Fibroblast of lung (primary cell): ENCODE measurements at places on chromosomes 11 and 22. TPM values are rescaled to one million over a fixed set of nuclear protein-coding genes. Genes with fewer than 3 reads are reported as not detected.
A peak's percentile ranks its signal among the peaks of the same experiment; 100 is the strongest.

Gene MRGPRX4
- not detected in 2 replicates for total RNA-seq

Gene SYT7
- 9.2 and 25.9 TPM in 2 replicates for total RNA-seq

Gene IL18BP
- total RNA-seq, result 1.5 and 2.5 TPM in 2 replicates

Gene DTX4
- total RNA-seq, result 3.1 and 4.8 TPM in 2 replicates

Gene LMNTD2
- 0.17 and 0.26 TPM in 2 replicates for total RNA-seq

Gene OR5AN1
- total RNA-seq, result not detected in 2 replicates

Gene BAD
- 68.6 and 79.9 TPM in 2 replicates for total RNA-seq

Gene FIBIN
- total RNA-seq, result 89.8 and 112 TPM in 2 replicates

Gene HSPB2
- 2.1 and 2.8 TPM in 2 replicates for total RNA-seq

Gene IGLL1
- not detected in 2 replicates for total RNA-seq

Gene BDNF
- 6.4 and 16.7 TPM in 2 replicates for total RNA-seq

Gene TMEM41B
- total RNA-seq, result 48.8 and 59.1 TPM in 2 replicates

DNA sequence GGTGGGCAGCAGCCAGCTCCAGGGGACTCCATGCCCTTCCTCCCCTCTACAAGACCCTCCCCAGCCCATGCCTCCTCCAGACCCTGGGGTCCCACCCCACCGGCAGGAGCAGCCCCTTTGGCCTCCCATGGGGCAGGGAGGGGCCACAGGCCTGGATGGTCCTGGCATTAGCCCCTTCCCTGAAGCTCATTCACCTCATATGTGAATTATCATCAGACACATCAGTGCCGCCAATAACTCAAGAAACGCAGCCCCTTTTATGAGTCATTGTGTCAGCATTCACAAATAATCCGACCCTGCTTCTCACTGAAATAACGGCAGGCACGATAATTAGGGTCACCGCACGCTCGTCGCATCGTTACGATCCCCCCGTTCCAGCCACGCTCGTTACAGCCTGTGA, 124.2 kb downstream of the BRD1 start:
- DNase-seq, result no peak

- DNase-seq, result no peak
Measured at GRCh38 chr22:22452996-22453686, 55.4 kb downstream of the ZNF280B start.

GRCh38 chr11:9462806-9463537, 2.2 kb downstream of the ZNF143 start:
- DNase-seq, result no peak

- DNase-seq, result peak; percentile 43
Measured at GRCh38 chr22:45608763-45609180, 62.9 kb upstream of the ATXN10 start.

DNA sequence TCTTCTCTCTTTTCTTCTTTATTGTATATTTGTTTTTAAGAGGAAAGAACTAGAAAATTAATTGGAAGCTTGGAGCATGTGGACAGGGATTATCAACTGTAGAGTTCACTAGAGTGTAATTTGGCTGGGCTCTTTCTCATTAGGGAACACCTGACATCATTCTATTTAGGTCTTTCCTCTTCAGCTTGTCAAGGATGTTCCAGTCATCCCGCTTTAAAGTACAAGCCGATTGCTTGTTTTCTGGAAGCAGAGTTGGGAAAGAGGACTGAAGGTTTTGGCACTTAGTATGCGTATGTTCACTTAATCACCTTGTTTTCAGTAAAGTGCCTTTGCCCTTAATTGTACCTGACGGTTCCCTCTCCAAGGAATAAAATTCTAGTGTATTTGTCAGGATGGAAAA, 111.6 kb downstream of the WNT11 start:
- DNase-seq, result no peak

- no peak for DNase-seq
Measured at GRCh38 chr11:1758611-1759150, 5.0 kb downstream of the CTSD start.

DNA sequence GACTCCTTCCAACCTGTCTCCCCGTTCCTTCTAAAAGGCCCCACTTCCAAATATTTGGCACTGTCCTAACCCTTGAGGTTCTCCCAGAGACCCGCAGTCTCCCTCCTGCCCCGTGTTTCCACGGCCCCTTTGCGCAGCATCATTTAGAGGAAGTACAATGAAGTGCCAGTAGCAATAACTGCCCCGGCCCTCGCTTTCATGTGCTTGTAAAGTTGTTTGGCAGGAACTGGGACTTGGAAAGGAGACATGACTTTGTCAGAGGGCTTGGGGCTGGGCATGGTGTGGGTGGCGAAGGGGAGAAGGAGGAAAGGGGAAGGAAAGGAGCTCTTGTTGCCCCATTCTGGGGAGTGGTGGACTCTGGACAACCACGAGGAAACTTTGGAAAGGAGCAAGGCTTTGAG, 2.6 kb downstream of the CD44 start:
- DNase-seq, result no peak

DNA sequence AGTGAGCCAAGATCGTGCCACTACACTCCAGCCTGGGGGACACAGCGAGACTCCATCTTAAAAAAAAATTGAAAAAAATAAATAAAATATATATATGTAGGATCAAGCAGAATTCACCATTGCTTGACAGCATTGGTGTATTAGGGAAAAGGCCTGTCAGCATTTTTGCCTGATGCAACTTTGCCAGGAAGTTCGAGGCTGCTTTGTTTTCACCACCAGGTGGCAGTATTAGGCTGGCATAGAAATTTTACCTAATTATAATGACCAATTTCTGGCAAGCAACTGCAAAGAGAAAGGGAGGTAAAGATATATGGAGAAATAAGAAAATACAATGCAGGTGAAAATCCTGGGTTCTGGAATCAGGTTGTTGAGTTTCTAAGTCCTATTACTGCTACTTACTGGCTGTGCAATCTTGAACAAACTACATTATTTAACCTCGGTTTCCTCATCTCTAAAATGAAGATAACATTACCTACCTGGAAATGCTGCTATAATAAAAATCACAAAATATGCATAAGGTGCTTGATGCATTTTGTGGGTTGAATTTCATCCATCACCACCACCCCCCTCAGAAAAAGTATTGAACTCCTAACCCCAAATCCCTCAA, 24.7 kb downstream of the LAYN start:
- DNase-seq, result peak; percentile 57

- DNase-seq, result no peak
Measured at GRCh38 chr11:125325196-125325595, 160.6 kb downstream of the PKNOX2 start.

- no peak for DNase-seq
Measured at GRCh38 chr22:24553597-24554312, 1.2 kb downstream of the GUCD1 start.

- no peak for DNase-seq
Measured at GRCh38 chr11:121572571-121573059, 119.8 kb upstream of the SORL1-AS1 start.

DNA sequence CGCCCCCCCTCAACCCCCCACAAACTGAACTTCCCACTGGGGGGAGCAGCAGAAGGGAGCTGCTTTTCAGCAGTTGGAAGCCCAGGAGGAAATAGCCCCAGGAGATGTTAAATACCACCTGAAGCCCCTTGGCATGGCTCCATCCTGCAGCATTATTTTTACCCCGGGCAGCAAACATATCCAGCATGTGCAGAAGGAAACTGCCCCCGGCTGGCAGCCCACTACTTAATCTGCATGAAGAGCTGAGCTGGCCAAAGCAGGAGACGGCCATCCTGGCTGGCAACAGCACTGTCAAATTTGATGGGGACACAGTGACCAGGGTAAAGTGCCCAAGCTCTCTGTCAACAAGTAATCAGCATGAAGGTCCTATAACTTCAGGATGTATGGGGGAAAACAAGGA, 32.0 kb downstream of the BUD13 start:
- no peak for DNase-seq

DNA sequence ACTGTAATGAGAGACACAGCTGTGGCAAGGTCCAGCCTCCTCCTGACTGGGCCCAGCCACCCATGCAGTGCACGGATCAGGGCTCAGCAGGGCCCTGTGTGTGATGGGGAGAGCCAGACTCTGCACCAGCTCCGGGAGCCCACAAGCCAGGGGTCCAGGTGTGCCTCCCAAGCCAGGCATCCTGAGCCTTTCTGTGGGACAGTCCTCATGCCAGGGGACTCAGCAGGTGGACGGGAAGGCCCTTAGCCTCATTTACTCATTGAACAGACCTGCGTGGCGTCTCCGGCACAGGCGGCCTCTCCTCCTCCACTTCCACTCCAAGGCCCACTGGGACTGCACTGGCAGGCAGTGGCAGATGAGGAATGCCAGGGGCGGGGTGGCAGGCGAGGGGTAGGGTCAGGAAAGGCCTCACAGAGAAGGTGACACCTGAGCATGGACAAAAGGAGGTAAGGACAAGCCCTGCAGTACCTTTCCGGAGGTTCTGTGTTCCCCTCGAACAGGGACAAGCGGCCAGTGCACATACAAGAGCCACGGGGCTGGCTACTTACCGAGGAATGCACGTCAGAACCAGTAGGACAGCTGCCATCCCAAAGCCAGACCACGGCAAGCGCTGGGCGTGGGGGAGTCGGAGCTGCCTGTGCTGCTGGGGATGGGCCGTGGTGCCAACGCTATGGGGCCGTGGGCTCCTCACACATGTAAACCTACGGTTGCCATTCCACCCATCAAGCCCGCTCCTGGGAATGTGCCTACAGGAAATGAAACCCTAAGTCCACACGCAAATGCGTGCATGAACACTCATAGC, 52.7 kb downstream of the IGF2 start:
- DNase-seq, result no peak

DNA sequence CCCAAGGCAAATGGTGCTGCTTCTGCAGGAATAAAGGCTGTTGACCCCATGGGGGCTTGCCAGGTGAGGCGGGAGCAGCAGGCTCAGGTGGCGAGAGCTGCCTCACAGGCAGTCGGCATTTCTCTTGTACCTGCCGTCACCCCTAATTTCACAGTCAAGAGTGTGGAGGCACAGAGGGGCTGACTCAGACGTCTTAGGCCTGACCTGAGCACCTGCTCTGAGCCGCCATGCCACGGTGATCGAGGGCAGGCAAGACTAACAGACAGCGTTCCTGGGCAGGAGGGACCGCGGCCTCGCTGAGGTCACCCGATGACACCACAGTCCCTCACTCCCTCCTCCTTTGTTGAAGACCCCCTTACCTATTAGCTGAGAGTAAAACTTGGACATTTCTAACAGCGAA, 5.2 kb downstream of the ALG12 start:
- DNase-seq, result no peak

GRCh38 chr22:20510811-20511577, 3.6 kb downstream of the MED15 start:
- DNase-seq, result no peak

- no peak for DNase-seq
Measured at GRCh38 chr11:84612645-84613044, 1014.5 kb downstream of the DLG2 start.

DNA sequence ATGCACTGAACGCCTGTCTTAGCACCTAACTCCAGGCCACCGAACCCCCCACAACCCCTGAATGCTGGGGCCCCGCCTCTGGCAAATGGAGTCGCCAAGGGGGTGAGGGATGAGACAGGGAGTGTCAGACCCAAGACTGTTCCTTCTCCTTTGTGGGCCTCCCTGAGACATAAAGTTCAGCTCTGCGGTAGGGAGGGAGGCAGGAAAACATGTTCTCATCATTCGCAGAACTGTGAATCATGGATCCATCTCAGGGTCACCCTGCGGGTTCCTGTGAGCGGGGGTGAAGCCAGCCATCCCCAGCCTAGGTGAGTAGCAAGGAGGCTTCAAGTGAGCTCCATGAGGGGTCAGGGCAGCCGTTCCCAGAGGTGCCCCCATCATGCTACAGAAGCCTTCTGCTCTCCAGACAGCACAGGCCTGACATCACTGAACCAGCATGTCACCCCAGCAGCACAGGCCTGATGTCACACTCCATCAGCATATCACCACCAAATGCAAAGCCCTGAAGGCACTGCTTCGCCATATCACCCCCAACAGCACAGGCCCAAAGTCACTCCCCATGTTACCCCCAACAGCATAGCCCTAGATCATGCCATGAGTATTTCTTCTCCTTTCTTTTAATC, 27.2 kb downstream of the TMPRSS6 start:
- DNase-seq, result no peak

- DNase-seq, result no peak
Measured at GRCh38 chr11:70586261-70587074, 188.1 kb downstream of the CTTN start.

DNA sequence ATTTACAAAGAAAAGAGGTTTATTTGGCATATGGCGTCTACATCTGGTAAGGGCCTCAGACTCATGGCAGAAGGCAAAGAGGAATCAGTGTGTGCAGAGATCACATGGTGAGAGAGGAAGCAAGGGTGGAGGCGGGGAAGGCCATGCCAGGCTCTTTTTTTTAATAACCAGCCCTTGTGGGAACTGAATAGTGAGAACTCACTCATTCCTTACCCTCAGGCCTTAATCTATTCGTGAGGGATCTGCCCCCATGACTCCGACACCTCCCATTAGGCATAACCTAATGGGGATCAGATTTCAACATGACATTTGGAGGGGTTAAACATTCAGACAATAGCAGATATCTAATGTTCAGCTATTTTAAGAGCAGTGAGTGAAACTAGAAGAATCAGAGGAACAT, 55.7 kb downstream of the ATM start:
- peak; percentile 13 for DNase-seq

- DNase-seq, result peak; percentile 100
Measured at GRCh38 chr22:30196141-30196879, 50.2 kb downstream of the LIF start.

DNA sequence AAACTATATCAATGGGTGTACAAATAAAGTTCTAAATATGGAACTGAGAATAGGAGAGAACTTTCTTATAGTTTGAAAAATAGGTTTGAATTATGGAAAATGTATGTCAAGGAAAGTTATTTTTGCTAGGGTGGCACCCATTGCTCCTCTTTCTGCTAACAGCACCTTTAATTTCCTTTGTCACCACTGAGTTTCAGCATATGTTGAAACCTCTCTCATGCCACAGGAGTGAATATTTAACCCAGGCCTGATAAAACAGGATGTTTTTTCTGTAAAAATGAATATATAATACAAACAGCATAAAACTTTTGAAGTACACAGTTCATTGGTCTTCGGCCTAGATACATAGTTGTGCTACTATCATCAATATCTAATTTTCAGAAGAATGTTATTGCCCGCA, 385.5 kb upstream of the ANO5 start:
- DNase-seq, result no peak

DNA sequence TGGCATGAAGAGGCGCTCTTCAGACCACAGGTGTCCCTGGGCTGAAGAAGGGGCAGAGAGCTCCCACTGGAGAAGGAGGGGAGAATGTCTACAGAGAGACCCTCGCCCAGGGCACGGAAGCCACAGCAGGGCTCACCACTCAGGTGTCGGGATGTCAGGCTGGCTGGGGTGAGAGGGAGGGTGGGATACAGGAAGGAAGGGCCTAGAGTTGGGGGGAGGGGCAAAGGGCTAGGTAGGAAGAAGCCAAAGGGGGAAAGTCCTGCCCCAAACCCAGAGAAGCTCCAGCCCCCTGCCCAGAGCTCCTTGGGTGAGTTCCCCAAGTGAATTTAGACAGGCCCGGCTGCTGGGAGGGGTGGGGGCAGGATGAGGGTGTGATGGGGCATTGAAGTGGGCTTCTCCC, 232.0 kb downstream of the CEP164 start:
- DNase-seq, result no peak
